Urinary bladder (tissue), 4 donors: ENCODE measurements at places on chromosomes 2 and 18. TPM values are rescaled to one million over a fixed set of nuclear protein-coding genes. Genes with fewer than 3 reads are reported as not detected.

EMILIN1 gene
- total RNA-seq = 122 TPM

RAB27B gene
- 19.8 TPM for total RNA-seq

BUB1 gene
- total RNA-seq = 32.4 TPM

CLEC4F gene
- not detected for total RNA-seq

PCARE gene
- 0.16 TPM for total RNA-seq

CYP27C1 gene
- 7.8 TPM for total RNA-seq

BMP10 gene
- total RNA-seq = not detected

ATP6V1C2 gene
- 0.21 TPM for total RNA-seq

OSR1 gene
- 93.7 TPM for total RNA-seq

XDH gene
- total RNA-seq = 2.1 TPM

DNA sequence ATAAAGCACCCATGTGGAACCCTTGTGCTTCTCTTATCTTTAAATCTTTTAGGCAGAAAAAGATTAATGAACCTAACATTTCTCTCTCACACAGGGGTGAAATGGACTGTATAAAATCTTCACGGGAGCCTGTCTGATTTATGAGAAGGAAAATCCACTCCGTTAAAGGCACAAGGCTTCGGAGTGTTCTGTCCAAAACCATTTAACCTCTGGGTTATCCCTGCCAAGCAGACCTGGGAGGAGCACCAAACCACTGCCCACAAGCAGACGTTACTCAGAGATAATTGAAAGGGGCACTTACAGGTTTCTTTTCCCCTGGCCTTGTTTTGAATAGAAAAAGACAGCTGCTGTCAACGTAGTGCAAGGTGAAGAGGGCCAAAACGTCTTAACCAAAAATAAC is 184.4 kb upstream of the DOK6 start:
- no peak for DNase-seq

DNA sequence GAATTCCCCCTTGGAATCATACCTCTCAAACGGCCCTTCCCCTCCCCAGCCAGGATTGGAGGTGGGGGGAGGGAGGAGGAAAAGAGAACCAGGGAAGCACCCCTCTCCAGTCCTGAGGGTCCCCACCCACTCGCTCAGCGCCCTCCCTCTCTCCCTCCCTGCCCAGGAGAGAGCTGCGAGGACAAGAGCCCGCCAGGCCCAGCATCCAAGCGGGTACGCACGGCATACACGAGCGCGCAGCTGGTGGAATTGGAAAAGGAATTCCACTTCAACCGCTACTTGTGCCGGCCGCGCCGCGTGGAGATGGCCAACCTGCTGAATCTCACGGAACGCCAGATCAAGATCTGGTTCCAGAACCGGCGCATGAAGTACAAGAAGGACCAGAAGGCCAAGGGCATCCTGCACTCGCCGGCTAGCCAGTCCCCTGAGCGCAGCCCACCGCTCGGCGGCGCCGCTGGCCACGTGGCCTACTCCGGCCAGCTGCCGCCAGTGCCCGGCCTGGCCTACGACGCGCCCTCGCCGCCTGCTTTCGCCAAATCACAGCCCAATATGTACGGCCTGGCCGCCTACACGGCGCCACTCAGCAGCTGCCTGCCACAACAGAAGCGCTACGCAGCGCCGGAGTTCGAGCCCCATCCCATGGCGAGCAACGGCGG is 14.4 kb downstream of the HOXD3 start:
- DNase-seq = no peak

GRCh38 chr2:220320326-220320725 is 692.9 kb downstream of the SLC4A3 start:
- no peak for DNase-seq

DNA sequence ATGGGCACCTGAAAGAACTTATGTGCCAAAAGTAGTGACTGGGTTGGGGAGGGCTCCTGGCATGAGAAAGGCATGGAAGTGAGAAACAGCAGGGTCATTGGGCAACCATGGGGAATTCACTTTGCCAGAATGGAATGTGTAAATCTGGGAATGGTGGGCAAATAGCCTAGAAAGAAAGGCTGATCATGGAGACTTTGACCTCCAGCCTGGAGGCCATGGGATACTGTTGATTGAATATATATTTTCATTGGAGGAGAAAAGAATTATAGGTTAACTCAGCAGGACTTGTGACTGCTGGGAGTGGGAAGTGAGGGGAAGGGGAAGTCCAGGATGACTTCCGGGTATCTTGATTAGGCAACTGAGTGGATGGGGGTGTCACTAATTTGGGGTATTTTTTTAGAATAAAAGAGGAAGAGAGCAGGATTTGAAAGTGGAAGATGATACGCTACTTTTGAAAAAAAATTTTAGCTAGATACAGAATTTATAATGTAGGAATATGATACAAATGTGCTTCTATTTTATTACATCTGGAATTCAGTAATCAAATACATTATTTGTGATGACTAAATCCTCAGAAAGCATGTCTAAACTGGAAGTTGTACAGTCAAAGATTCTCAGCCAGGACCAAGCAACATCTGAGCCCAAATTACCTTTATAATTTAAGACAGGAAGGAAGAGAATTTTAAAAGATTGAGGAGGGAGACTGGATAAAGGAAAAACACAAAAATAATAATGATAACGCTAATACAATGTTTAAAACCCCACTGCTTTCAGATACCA is 116.2 kb downstream of the GATA6 start:
- DNase-seq = no peak

- DNase-seq = no peak
These were observed 8.9 kb downstream of the GDF7 start for GRCh38 chr2:20675701-20676352.

DNA sequence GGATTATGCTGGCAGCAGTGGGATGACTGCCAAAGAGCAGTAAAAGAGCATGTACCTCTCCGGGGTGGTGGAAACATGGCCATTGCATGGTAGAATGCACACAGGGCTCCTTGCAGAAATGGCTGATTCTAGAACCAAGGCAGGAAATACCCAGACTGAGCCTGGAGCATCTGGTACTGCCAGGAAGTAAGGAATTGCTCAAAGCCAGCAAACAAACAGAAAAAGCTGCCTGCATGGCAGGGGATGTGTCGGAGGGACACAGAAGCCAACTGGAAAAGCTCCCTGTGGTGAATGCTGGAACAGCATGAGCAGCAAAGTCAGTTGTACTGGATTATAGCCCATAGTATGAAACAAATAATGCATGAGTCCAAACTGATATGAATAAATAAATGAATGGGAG is 78.0 kb upstream of the NFATC1 start:
- DNase-seq = no peak

- no peak for DNase-seq
These were observed 34.7 kb downstream of the NHEJ1 start for GRCh38 chr2:219125886-219126270.

- no peak for DNase-seq
These were observed 85.2 kb downstream of the EML4 start for GRCh38 chr2:42254186-42254895.

DNA sequence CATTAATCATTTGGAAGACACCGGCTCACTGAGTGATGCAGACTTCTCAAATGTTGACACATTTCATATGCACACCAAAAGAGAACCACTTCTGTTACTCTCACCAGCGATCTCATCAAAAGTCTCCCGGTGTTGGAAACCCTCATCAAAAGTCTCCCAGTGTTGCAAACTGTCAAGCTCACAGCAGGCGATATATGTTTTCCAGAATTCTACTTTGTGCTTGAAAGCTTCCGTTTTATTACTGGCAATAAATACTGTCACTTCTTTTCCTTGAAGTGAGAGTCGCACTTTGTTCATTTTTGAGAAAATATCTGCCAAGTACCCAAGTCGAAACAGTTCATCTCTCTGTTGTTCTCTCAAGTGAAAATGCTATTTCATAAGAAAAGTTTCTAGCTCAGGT is 20.5 kb downstream of the MLPH start:
- no peak for DNase-seq

DNA sequence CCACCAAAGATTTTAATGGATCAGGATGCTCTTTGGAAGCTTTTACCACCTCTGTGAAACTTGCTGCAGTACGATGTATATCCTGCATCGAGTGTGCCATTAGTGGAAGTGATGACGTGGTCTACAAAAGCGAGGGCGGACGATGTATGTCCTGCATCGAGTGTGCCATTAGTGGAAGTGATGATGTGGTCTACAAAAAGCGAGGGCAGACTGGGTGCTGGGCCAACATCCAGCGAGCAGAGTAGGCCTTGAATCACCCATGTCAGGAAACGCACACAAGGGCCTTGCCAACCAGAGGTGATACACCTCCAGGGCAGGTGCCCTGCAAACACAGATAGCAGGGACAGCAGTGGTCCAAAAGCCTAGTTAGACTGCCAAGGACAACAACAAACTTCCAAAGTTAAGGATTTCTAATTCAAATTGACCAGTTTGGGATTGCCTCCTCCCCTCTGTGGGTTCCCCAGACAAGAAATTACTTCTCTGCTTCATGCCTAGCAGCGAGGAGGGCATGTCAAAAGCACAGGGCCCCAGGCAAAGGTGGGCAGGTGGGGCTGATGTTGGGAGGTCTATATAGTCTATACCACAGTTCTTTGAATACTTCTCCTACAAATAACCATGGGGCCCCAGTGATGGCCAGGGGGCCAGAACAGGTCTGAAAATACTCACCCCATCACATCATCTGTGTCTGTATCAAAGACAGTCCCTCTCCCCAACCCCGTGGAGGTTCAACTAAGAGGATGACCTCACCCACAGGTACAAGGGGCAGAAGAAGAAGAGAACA is 70.2 kb downstream of the ADD2 start:
- DNase-seq = no peak

DNA sequence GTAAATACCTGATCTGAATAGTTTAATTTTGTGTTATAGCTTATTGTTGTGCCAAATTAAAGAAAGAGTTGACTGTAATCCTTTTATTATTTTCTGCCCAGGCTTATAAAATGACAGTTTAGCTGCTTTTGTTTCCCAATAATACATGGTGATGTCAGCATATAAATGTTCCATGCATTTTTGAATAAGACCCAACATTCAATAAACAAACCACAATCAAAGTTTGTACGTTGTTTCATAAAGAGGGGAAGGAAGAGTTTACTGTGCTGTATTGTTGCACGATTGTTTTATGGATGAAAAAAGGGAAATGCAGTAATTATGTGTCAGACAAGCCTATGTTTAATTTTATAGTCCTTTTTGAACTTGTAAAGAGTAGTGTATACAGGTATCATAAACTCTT is 177.2 kb upstream of the SCN7A start:
- no peak for DNase-seq

DNA sequence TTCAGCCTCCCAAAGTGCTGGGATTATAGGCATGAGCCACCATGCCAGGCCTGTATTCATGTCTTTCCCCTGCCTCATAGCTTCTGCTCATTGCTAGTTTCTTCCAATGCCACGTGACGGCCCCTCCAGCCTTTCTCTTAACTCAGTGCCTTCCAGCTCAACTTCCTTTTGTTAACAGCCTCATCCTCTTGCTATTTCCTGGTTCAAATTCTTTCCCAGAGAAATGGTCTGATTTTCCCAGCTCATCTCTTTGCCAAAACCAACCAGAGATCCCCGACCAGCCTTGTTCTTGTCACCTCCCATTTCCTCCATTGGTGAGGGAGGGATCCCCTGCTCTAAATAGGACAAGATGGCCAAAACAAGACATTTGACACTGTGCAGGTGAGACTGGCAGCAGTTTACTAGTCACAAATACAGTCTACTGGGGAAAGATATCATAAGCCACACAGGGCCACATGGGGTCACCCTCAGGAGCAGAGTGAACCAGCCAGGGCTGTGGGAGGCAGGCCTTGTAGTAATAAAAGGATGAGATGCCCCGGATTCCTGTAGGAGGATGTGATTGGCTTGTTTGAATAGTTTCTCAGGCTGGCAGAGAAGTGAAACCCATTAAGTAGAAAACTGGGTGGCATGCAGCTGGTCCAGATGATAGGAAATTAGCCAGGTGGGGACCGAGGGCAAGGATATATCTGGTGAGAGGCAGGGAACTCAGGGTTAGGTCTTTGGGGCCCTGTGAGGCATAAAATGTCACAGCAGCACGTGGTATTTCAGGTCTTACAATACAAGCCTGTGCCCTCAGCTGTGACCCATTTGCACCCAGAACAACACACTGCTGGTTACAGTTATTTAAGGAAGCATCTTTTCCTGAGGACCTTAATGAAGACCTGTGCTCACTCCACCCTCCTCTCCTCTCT is 6.4 kb downstream of the CD207 start:
- DNase-seq = no peak

GRCh38 chr18:22033085-22033484 is 136.3 kb upstream of the GATA6 start:
- DNase-seq = no peak

DNA sequence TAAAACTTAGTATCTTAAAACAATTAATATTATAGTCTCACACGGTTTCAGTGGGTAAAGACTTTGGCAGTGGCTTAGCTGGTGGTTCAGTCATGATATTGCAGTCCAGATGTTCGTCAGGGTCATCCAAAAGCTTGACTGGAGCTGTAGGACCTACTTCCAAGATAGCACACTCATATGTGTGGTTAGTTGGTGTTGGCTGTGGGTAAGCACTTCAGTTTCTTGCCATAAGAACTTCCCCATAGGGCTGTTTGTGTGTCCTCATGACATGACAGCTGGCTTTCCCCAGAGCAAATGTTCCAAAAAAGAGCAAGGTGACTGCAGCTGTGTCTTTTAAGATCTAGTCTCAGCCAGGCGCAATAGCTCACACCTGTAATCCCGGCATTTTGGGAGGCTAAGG is 48.5 kb upstream of the EPC2 start:
- no peak for DNase-seq

GRCh38 chr2:50408936-50409335 is 623.0 kb downstream of the NRXN1 start:
- no peak for DNase-seq

DNA sequence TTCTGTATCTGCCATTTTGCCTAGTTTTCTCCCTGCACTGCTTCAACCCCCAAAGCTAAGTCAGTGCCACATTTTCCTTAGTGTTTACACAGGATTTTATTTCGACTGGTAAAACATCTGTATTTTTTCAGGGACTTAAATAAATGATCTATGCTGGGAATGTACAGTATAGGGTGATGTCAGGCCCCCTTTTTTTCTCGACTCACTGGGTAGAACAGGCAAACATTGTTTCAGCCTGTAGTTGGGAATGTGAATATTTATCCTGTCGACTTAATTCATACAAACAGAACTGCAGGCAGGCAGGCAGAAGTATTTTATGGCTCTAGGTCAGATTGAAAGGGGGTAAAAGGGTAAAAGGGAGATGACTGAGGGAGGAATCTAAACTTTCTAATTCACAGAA is 123.5 kb upstream of the ZFP36L2 start:
- DNase-seq = no peak

DNA sequence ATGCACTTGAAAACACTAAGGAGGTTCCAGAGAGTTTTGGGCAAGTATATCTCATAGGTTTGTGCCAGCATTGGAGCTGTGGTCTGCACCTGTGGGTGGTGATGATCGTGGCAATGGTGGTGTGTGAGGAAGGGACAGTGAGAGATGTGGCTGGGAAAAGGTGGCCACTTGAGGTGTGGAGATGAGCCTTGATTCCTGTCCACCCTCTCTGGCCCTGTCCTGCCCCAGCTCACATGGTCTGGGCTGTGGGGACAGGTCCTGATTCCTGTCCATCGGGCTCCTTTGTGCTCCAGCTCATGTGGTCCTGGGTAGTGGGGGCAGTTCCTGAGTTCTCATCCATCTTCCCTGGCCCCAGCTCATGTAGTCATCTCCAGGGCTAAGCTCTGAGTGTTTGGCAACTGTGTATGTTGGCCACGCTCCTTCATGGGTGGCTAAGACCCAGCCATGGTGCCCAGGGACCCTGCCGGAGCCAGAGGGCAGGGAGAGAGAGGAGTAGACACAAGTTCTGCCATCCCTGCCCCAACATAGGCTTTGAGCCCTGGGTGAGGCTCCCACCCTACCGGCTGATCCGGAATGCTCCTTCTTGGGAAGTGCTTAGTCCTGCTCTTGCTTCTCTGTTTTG is 294.4 kb upstream of the HDAC4 start:
- DNase-seq = no peak

GRCh38 chr2:163802284-163802683 is 66.5 kb upstream of the FIGN start:
- no peak for DNase-seq

- DNase-seq = no peak
These were observed 49.3 kb downstream of the TRAF3IP1 start for GRCh38 chr2:238369591-238370040.
